ENCODE measurements at places on chromosomes 4 and X. TPM values are rescaled to one million over a fixed set of nuclear protein-coding genes. Genes with fewer than 3 reads are reported as not detected.

Gene IRF2
- total RNA-seq = 13.2 TPM

Gene KCNIP4
- not detected for total RNA-seq

Gene TMSB15A
- 1.1 TPM for total RNA-seq

Gene CXCL3
- total RNA-seq = 0.20 TPM

Gene SCFD2
- total RNA-seq = 10.7 TPM

Gene ADH1C
- total RNA-seq = not detected

Gene RAB33A
- total RNA-seq = 16.7 TPM

Gene BEX3
- total RNA-seq = 196 TPM

Gene MAGEA11
- not detected for total RNA-seq

Gene CFP
- 0.60 TPM for total RNA-seq

Gene AMBN
- total RNA-seq = not detected

Gene PLXNB3
- 36.3 TPM for total RNA-seq

Gene CENPI
- 5.7 TPM for total RNA-seq

Gene MAGEA4
- not detected for total RNA-seq

Gene ADH6
- 0.19 TPM for total RNA-seq

Gene TRIM2
- 18.2 TPM for total RNA-seq

Gene RELL1
- 18.2 TPM for total RNA-seq

Gene MAPK10
- 75.6 TPM for total RNA-seq

Gene CTAG2
- total RNA-seq = not detected

Gene P2RY4
- total RNA-seq = not detected

Gene GAGE12J
- total RNA-seq = not detected

Gene NDNF
- total RNA-seq = 0.35 TPM
